ENCODE measurements at places on chromosomes 13 and 19. TPM values are rescaled to one million over a fixed set of nuclear protein-coding genes. Genes with fewer than 3 reads are reported as not detected.

HSH2D gene
- not detected for total RNA-seq

ZNF628 gene
- total RNA-seq = 9.1 TPM

KLF2 gene
- 44.7 TPM for total RNA-seq

SERTAD3 gene
- total RNA-seq = 36.7 TPM

PSG11 gene
- total RNA-seq = not detected
